Hematopoietic multipotent progenitor cell (in vitro differentiated cells): ENCODE measurements at places on chromosomes 11 and 22.

GRCh38 chr22:25067851-25068421, 115.4 kb downstream of the KIAA1671 start:
- no peak for DNase-seq

DNA sequence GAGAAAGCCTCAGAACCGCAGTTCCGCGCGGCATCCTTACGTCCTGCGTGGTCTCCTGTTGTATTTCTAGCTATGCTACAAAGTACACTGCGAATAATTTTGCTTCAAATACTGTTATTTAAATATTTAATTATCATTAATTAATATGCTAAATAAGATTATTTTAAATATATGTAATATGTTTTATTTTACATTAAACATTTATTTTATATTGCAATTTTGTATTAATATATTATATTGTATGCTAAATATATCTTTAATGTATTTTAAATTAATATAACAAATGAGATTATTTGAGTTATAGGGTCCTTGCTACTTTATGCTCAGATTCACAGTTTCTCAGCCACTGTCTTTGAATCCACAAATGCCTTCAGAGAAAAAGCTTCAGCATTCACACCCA, 436.7 kb downstream of the BRD1 start:
- DNase-seq = no peak

- DNase-seq = no peak
Measured at GRCh38 chr11:29208117-29208516, 808.7 kb downstream of the KCNA4 start.

DNA sequence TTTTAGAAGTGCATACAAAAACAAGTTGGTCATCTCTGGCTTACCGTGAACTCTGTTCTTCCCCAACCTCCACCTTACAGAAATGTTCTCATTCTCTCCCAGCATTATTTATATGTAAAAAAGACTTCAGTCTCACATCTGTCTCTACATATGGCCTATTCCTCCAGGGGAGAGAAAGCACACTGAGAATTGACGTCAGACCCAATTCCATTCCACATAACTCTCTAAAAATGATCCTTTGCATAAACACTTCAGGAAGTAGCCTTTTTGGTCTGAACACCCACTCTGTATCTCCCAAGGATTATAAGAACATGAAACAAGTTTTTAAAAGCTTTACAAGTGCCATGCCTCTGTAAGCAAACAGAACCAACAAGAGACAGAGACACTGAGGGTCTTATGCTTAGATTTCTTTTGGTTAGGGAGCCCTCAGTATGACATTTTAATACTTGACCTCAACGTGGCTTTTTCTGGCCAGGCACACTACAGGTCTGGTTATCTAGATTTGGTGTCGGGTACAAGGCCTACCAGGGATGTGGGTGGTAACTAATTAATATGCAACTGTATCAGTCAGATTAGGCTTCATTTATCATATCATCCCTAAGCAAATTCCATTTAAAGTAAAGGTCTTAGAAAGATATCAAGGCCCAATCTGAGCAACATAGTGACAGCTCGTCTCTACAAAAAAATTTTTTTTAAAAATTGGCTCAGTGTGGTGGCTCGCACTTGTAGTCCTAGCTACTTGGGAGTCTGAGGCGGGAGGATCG, 48.5 kb upstream of the PPP2R1B start:
- DNase-seq = no peak

- DNase-seq = no peak
Measured at GRCh38 chr22:36465232-36466021, 16.0 kb downstream of the TXN2 start.

DNA sequence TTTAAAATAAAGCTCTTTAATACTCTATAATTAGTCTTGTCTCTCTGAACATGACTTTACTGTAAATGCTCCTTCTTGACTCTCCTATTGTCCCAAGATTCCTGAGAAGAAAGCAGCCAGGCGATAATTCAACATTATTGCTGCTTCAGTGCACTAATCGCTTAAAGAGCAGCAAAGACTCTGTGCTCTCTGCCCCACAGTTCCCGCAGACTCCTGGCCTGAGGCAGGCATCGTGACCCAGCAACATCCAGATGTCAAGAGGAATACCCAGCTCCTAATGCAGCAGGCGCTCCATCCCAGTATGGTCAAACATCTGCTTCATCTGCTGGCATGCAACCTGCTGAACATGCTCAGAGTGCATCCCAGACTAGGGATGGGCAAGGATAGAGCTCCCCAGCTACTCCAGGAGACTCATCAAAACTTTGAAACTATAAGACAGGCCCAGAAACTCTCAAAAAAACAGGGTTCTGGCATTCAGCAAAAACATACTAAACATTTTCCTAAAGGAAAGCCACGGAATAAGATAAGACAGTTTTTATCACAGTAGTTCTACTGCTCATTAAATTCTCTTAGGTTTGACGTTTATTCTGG, 270.0 kb downstream of the SOX6 start:
- DNase-seq = no peak

DNA sequence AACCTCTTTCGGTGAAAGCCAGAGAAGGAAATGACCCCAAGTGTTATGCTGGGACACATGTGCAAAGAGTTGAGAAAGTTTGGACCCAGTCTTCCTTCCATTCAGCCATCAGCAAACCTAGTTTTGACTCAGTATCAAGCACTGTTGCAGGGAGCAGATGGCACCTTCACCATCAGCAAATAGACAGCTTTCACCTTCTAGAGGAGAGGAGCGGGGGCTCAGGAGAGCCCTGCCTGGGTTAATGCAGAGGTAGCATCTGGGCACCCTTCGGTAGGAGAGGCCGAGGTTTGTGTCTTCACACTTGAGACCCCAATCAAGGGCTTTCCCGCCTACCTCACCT, 16.2 kb upstream of the MFRP start:
- DNase-seq = no peak

GRCh38 chr11:32891657-32892354, 805 bp upstream of the QSER1 start:
- peak; percentile 32 for DNase-seq

GRCh38 chr22:22720201-22720723, 75.8 kb downstream of the GGTLC2 start:
- peak; percentile 87 for DNase-seq

DNA sequence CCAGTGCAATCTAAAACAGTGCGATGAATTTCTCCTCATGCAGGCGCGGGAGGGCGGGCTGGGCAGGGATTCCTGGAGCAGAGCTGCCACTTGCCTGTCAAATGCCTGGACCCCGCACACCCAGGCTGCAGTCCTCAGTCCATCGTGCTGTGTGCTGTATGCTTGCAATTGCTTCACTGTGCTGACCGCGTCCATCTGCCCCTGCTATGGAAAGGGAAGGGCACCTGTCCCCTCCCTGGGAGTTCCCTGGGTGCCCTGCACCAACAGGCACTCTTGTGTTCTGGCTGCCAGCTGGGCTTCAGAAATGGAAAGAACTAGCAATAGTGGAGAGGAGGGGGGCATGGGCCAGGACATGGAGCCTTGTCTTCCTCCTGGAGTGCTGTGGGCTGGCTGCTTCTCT, 185.4 kb upstream of the B3GAT1 start:
- no peak for DNase-seq

- peak; percentile 63 for DNase-seq
Measured at GRCh38 chr11:119481021-119481666, 58.2 kb upstream of the THY1 start.

DNA sequence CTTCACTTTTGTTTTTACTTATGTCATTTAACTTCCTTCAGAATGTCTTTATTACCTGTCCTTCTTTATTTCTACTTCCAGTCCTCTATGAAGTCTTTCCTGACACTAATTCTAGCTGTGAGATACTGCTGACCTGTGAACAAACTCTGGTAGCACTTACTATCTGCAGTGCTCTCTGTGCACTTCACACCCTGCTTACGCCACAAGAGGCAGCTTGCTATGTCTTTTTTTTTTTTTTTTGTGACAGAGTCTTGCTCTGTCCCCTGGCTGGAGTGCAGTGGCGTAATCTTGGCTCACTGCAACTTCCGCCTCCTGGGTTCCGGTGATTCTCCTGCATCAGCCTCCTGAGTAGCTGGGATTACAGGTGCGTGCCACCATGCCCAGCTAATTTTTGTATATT, 10.7 kb downstream of the STIM1 start:
- no peak for DNase-seq
